Esophagus squamous epithelium (tissue), 5 donors: ENCODE measurements at places on chromosomes 3 and 15. TPM values are rescaled to one million over a fixed set of nuclear protein-coding genes. Genes with fewer than 3 reads are reported as not detected.

GRCh38 chr15:100785181-100786138, 94.2 kb upstream of the ALDH1A3 start:
- H3K27ac ChIP-seq: no peak overlapping the region
- H3K4me3 ChIP-seq: no peak overlapping the region
- no peaks in the 10 kb centered on the region for H3K27me3 ChIP-seq
- DNase-seq: no peak
- H3K4me1 ChIP-seq: no peaks in the 10 kb centered on the region

DNA sequence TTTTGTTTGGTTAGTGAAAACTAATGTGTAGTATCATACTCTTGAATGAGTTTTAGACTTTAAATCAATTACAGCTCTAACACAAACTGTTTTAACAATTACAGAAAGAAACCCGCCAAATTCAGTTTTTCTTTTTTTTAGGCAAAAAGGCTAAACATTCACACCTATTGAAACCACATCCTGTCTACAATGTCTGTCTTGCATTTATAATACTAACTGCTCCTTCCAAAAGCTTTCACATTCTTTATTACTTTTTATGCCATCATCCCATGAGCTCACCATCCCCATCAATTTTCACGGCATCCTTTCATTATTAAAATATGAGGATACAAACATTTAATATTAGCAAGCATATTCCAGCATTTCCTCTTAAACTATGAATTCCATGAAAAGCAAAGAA, 593.3 kb downstream of the FOXP1 start:
- no peaks in the 10 kb centered on the region for H3K27me3 ChIP-seq
- no peaks in the 10 kb centered on the region for H3K4me1 ChIP-seq
- DNase-seq: no peak
- H3K4me3 ChIP-seq: no peak overlapping the region
- H3K36me3 ChIP-seq: no peaks in the 10 kb centered on the region

DNA sequence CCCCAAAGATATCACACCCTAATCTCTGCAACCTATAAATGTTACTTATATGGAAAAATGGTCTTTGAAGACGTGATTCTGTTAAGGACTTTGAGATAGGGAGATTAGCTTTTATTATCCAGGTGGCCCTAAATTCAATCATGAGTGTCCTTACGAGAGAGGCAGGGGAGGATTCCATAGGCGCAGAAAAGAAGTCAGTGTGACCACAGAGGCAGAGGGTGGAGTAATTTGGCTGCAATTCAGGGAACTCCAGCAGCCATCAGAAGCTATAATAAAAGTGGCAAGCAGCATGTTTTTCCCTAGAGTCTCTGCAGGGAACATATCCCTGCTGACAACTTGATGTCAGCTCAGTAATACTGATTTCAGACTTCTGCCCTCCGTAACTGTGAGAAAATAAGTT, 315.2 kb upstream of the ROBO2 start:
- H3K4me3 ChIP-seq: no peak overlapping the region
- no peak overlapping the region for H3K27ac ChIP-seq
- DNase-seq: no peak
- H3K36me3 ChIP-seq: no peaks in the 10 kb centered on the region
- H3K27me3 ChIP-seq: no peaks in the 10 kb centered on the region

GRCh38 chr3:168858327-168858726, 762.6 kb upstream of the GOLIM4 start:
- no peaks in the 10 kb centered on the region for H3K4me1 ChIP-seq
- no peak overlapping the region for H3K27ac ChIP-seq
- no peaks in the 10 kb centered on the region for H3K36me3 ChIP-seq
- H3K27me3 ChIP-seq: no peaks in the 10 kb centered on the region
- H3K4me3 ChIP-seq: no peak overlapping the region

DNA sequence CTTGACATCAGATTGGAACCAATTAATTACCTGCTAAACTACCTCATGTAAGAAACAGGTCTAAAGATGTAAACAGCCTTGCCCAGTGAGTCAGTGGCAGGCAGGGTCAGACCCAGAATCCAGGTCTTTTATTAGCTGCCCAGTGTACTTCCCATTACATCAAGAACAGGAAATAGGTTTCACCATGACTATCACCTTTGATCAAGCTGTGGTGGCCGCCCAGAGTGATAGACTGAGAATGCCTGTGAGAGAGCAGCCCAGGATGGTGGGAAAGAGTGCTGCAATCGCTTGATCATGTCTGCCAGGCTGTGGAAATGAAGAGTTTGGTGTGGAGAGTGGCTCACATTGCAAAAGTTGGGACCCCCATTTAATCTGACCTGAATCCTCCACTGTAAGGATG, 61.3 kb upstream of the PIAS1 start:
- H3K4me1 ChIP-seq: peaks cover 2% of the 10 kb centered on the region
- H3K4me3 ChIP-seq: no peak overlapping the region
- no peak overlapping the region for H3K27ac ChIP-seq
- H3K27me3 ChIP-seq: no peaks in the 10 kb centered on the region
- no peak for DNase-seq

- no peaks in the 10 kb centered on the region for H3K36me3 ChIP-seq
- no peaks in the 10 kb centered on the region for H3K4me1 ChIP-seq
- no peaks in the 10 kb centered on the region for H3K27me3 ChIP-seq
- no peak for DNase-seq
- no peak overlapping the region for H3K27ac ChIP-seq
Measured at GRCh38 chr3:41307065-41307464, 107.8 kb downstream of the CTNNB1 start.

- H3K36me3 ChIP-seq: no peaks in the 10 kb centered on the region
- H3K27ac ChIP-seq: no peak overlapping the region
- H3K4me1 ChIP-seq: no peaks in the 10 kb centered on the region
- H3K27me3 ChIP-seq: no peaks in the 10 kb centered on the region
- DNase-seq: no peak
Measured at GRCh38 chr15:75731248-75732151, 18.9 kb upstream of the CSPG4 start.

DNA sequence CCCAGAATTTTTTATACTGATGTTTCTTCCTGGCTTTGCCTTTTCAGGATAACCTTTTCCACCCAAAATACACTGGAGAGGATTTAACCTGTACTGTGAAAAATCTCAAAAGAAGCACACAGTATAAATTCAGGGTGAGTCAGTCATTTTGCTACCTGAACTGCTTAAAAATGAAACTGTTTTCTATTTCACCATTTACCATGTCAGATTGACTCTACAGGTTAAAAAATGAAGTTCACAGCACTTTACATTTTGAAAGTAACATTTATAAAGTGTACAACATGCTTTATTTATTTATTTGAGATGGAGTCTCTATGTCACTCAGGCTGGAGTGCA, 115.2 kb downstream of the GHSR start:
- H3K27ac ChIP-seq: no peak overlapping the region
- no peaks in the 10 kb centered on the region for H3K27me3 ChIP-seq
- peaks cover 3% of the 10 kb centered on the region for H3K36me3 ChIP-seq
- peaks cover 3% of the 10 kb centered on the region for H3K4me1 ChIP-seq
- no peak overlapping the region for H3K4me3 ChIP-seq
- no peak for DNase-seq

DNA sequence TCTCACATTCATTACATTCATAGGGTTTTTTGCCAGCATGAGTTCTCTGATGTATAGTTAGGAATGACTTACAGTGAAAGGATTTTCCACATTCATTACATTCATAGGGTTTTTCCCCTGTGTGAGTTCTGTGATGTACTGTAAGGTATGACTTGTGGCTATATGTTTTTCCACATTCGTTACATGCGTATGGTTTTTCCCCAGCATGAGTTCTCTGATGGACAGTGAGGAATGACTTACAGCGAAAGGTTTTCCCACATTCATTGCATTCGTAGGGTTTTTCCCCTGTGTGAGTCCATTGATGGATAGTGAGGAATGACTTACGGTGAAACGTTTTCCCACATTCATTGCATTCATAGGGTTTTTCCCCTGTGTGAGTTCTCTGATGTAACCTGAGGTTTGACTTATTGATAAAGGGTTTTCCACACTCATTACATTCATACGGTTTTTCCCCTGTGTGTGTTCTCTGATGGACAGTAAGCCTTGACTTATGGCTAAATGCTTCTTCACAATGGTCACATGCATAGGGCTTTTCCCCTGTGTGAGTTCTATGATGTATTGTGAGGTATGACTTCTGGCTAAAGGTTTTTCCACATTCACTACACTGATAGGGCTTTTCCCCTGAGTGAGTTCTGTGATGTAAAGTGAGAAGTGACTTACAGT, 47.4 kb downstream of the ZNF717 start:
- H3K27ac ChIP-seq: no peak overlapping the region
- H3K36me3 ChIP-seq: no peaks in the 10 kb centered on the region
- H3K4me1 ChIP-seq: no peaks in the 10 kb centered on the region
- no peaks in the 10 kb centered on the region for H3K27me3 ChIP-seq

GRCh38 chr3:156808025-156808424, 18.1 kb upstream of the LEKR1 start:
- no peak overlapping the region for H3K4me3 ChIP-seq
- H3K36me3 ChIP-seq: no peaks in the 10 kb centered on the region
- DNase-seq: no peak
- no peak overlapping the region for H3K27ac ChIP-seq
- H3K4me1 ChIP-seq: peaks cover 27% of the 10 kb centered on the region

- H3K27me3 ChIP-seq: no peaks in the 10 kb centered on the region
- H3K4me1 ChIP-seq: no peaks in the 10 kb centered on the region
- H3K36me3 ChIP-seq: no peaks in the 10 kb centered on the region
- no peak overlapping the region for H3K4me3 ChIP-seq
Measured at GRCh38 chr3:116019254-116019763, 396.0 kb downstream of the GAP43 start.

DNA sequence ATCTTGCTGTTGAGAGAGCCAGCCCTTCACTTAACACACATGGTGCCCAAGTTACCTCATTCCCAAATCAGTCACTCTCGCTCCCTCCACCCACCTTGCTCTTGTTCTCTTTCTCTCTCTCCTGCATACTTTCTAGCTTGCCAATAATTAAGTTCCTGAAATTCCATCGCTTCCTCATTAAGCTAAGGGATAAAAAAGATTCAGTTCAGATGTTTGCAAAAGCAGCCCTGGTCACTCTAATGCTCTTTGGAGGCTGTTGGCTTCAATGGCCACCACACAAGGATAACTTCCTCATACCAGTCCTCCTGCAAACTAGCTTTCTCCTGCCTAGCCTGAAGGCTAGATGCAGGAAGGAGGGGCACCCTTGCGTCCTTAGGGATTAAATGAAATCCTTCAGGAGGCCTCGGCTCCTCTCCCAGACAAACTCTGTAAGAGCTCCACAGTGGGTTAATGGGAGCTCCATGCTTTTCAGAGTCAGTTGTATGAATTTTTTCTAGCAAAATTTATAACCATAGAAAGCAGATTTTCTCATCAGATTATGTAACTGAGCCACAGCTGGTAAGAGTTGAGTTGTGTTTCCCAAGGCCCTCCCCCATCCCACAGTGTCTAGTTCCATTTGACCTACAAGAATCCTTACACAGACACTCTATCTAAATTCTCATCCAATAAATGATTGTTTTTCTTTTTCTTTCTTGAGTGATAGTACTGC, 176.6 kb upstream of the TRIM42 start:
- no peak overlapping the region for H3K27ac ChIP-seq
- no peaks in the 10 kb centered on the region for H3K27me3 ChIP-seq

- H3K4me1 ChIP-seq: no peaks in the 10 kb centered on the region
- H3K27me3 ChIP-seq: no peaks in the 10 kb centered on the region
- H3K4me3 ChIP-seq: no peak overlapping the region
- no peaks in the 10 kb centered on the region for H3K36me3 ChIP-seq
Measured at GRCh38 chr15:31111091-31111647, 9.6 kb upstream of the TRPM1 start.

- H3K27ac ChIP-seq: no peak overlapping the region
- no peak overlapping the region for H3K4me3 ChIP-seq
- no peaks in the 10 kb centered on the region for H3K27me3 ChIP-seq
- no peak for DNase-seq
- no peaks in the 10 kb centered on the region for H3K4me1 ChIP-seq
Measured at GRCh38 chr3:176566757-176567156, 630.5 kb downstream of the TBL1XR1 start.

GRCh38 chr3:112781599-112781998, 65.1 kb downstream of the CD200R1L start:
- H3K4me3 ChIP-seq: no peak overlapping the region
- no peaks in the 10 kb centered on the region for H3K36me3 ChIP-seq
- no peak overlapping the region for H3K27ac ChIP-seq
- no peaks in the 10 kb centered on the region for H3K27me3 ChIP-seq
- peaks cover 15% of the 10 kb centered on the region for H3K4me1 ChIP-seq
- no peak for DNase-seq

DNA sequence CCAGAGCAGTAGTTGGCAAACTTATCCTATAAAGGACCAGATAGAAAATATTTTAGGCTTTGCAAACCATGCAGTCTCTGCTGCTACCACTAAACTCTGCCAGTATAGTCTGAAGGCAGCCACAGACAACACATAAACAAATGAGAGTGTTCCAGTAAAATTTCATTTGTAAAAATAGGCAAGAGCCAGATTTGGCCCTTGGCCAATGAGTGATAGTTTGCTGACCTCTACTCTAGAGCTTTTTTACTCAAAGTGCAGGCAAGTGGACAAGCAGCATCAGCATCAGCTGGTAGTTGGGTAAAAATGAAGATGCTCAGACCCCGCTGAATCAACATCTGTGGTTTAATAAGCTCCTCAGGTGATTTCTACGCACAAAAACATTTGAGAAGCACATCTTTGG, 269.8 kb downstream of the NTRK3 start:
- no peak overlapping the region for H3K4me3 ChIP-seq
- no peak for DNase-seq
- no peaks in the 10 kb centered on the region for H3K27me3 ChIP-seq
- H3K36me3 ChIP-seq: no peaks in the 10 kb centered on the region
- H3K4me1 ChIP-seq: no peaks in the 10 kb centered on the region

- H3K4me3 ChIP-seq: no peak overlapping the region
- no peaks in the 10 kb centered on the region for H3K36me3 ChIP-seq
- H3K4me1 ChIP-seq: no peaks in the 10 kb centered on the region
- no peak overlapping the region for H3K27ac ChIP-seq
- H3K27me3 ChIP-seq: no peaks in the 10 kb centered on the region
- no peak for DNase-seq
Measured at GRCh38 chr3:17130956-17131355, 246.2 kb downstream of the PLCL2 start.

GRCh38 chr3:17585394-17586325, 156.8 kb downstream of the TBC1D5 start:
- H3K4me1 ChIP-seq: no peaks in the 10 kb centered on the region
- DNase-seq: no peak
- H3K4me3 ChIP-seq: no peak overlapping the region
- no peaks in the 10 kb centered on the region for H3K36me3 ChIP-seq
- H3K27me3 ChIP-seq: no peaks in the 10 kb centered on the region

- no peak overlapping the region for H3K4me3 ChIP-seq
- H3K27ac ChIP-seq: no peak overlapping the region
- no peak for DNase-seq
- H3K4me1 ChIP-seq: no peaks in the 10 kb centered on the region
- no peaks in the 10 kb centered on the region for H3K27me3 ChIP-seq
- H3K36me3 ChIP-seq: no peaks in the 10 kb centered on the region
Measured at GRCh38 chr3:26963361-26963743, 340.8 kb downstream of the LRRC3B start.

GREM1 gene
- 5.8 TPM for total RNA-seq

CSK gene
- 43.5 TPM for total RNA-seq

CCR8 gene
- not detected for total RNA-seq

POPDC2 gene
- total RNA-seq: 0.91 TPM

NANOGP8 gene
- total RNA-seq: not detected

RBP2 gene
- total RNA-seq: not detected

EBLN2 gene
- 6.3 TPM for total RNA-seq

STT3B gene
- 102 TPM for total RNA-seq

GPR149 gene
- not detected for total RNA-seq

PPARG gene
- 11.6 TPM for total RNA-seq

EPHB3 gene
- total RNA-seq: 14.7 TPM

PYDC2 gene
- not detected for total RNA-seq
